B cell (primary cell): ENCODE measurements at places on chromosomes 12 and 14. TPM values are rescaled to one million over a fixed set of nuclear protein-coding genes. Genes with fewer than 3 reads are reported as not detected.
A peak's percentile ranks its signal among the peaks of the same experiment; 100 is the strongest.

AKAP5 gene
- 0.21 and 0.32 TPM in 2 replicates for polyA plus RNA-seq

- no peak overlapping the region for H3K4me3 ChIP-seq
- no peak for DNase-seq
- no peaks in the 10 kb centered on the region for H3K36me3 ChIP-seq
- no peak overlapping the region for H3K27ac ChIP-seq
These were observed 89.4 kb upstream of the IGF1 start for GRCh38 chr12:102569803-102570202.

GRCh38 chr14:105053421-105053820 is 11.8 kb downstream of the GPR132 start:
- H3K36me3 ChIP-seq, result no peaks in the 10 kb centered on the region
- H3K4me1 ChIP-seq, result peaks cover under 1% of the 10 kb centered on the region
- H3K27me3 ChIP-seq, result no peaks in the 10 kb centered on the region
- no peak overlapping the region for H3K4me3 ChIP-seq

RPL10L gene
- not detected in 2 replicates for polyA plus RNA-seq

CCDC175 gene
- polyA plus RNA-seq, result not detected in 2 replicates

ACACB gene
- polyA plus RNA-seq, result 7.4 and 9.9 TPM in 2 replicates

GRCh38 chr14:23062002-23062401 is 4.7 kb upstream of the CDH24 start:
- peaks cover 2% of the 10 kb centered on the region for H3K27me3 ChIP-seq
- no peak overlapping the region for H3K27ac ChIP-seq
- H3K4me1 ChIP-seq, result peaks cover 10% of the 10 kb centered on the region
- no peak for DNase-seq
- no peak overlapping the region for H3K4me3 ChIP-seq

GRCh38 chr12:105083551-105084105 is 630 bp downstream of the ALDH1L2 start:
- no peaks in the 10 kb centered on the region for H3K27me3 ChIP-seq
- no peaks in the 10 kb centered on the region for H3K36me3 ChIP-seq
- H3K4me1 ChIP-seq, result peaks cover 11% of the 10 kb centered on the region
- peak overlapping the region; percentile 47 for H3K4me3 ChIP-seq

DNA sequence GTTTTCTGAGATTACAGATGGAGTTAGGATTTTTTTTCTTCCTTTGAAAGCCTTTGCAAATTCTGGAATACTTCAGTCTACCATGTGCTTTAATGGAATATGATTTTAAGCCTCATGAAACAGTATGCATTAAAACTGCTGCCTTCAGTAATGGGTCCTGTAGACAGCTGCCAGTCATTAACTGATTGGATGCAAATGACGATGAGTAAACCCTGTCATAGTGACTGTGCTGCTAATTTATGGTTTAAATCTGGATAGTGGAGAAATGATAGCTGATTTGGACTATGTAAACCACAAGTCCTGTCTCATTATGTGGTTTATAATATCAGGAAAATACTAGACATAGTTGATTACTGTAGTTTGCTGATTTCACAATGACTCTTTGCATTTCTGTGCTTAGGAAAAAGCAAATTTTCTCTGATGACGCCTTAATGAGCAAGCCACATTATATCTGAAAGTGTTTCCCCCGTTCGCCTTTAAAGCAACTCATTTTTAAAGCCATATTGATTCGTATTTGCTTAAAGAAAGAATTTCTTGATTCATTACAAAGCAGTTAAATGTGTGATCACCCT is 217.6 kb downstream of the TMTC2 start:
- DNase-seq, result no peak
- H3K4me3 ChIP-seq, result no peak overlapping the region
- H3K27me3 ChIP-seq, result no peaks in the 10 kb centered on the region
- H3K27ac ChIP-seq, result no peak overlapping the region
